ENCODE measurements at places on chromosomes 2 and 18.

DNA sequence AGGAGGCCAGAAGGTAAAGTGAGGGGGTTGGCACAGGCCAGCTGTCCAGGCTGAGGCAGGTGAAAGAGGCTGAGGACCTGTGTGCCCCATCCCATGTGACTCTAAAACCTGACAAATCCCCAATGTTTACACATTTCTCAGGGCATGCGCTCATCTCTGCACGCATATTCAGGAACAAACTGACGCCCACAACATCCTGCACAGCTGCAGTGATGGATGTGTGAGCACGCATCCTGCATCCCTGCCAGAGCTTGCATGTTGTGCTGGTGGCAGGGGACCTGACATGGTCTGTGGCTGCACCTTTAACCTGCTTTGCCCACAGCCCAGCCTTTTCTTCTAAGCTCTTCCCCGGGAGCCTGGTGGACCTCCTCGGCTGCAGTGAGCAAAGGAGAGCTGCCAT lies 83.1 kb downstream of the FBXO15 start:
- DNase-seq, result peak; percentile 46

- DNase-seq, result no peak
These were observed 244.3 kb downstream of the METTL4 start for GRCh38 chr18:2326999-2327398.

DNA sequence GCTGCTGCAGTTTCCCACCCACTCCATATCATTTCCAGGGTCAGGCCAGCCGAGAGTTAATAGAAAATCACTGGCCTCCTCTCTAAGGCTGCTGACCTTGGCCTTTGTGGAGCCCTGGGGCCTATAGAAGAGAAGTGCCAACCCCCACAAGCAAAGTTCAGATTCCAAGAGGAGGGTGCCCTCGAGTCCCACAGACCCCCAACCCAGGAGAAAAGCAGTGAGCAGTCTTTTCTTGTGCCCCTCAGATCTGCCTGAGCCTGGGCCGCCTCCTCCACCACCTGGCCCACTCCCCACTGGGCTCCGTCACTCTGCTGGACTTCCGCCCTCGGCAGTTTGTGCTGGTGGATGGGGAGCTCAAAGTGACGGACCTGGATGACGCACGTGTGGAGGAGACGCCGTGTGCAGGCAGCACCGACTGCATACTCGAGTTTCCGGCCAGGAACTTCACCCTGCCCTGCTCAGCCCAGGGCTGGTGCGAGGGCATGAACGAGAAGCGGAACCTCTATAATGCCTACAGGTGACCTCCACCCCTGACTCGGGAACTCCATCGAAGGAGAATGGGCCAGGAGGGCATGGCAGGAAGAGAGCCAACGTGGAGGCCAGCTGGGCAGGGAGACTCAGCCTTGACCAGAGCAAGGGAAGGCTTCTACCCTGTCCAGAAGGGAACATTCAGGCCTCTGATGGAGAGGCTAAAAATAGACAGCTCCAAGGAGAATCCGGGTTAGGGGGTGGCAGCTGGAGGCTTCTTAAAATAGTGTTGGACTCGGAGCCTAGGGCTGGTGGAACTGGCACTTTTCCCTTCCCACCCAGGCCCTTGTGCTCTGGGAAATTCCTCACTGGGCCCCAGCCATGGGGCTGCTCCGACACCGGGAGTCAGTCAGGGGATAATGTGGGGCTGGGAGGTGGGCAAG lies 6.2 kb downstream of the PKDCC start:
- DNase-seq, result no peak

GRCh38 chr2:128489526-128490273 lies 171.0 kb upstream of the HS6ST1 start:
- no peak for DNase-seq

Measured in activated T-cell treated with anti-CD3 and anti-CD28 coated beads for 24 hours (primary cell).